Muscle of leg (tissue), 16 donors: ENCODE measurements at places on chromosomes 3 and 15.

DNA sequence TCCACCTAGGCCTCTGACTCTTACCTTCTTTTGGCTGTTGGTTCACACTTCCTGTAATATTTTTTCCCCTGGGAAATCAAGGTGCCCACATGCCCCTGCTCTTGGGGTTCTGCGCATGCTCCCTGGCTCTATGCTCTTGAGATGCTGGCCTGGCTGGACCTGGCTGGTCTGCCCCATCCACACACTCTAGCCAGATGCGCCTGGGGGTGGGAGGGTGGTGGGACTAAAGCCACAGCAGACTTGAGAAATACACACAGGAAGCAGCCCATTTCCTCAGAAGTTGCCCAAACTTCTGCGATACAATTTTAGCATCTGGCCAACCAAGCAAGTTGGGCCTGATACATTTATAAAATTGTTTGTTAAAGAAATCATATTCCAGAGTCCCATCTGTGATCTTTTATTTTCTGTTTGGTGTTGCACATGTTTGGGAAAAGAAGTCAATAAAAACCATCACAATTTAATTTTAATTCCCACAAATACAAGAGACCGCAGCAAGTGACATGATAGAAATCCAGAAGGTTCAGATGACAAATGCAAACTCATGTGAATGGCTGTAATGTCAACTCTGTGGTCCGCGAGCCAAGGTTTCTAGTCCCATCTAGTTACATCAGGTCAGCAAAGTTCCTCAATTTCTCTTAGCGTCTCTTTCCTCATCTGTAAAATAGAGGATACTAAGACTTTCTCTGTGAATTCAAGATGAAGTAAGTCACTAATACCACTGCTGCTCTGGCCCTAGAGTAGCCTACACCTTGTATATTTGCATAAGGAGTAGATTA is 55.9 kb upstream of the MEF2A start:
- no peaks in the 10 kb centered on the region for H3K36me3 ChIP-seq
- H3K4me1 ChIP-seq = peaks cover 40% of the 10 kb centered on the region
- H3K27me3 ChIP-seq = no peaks in the 10 kb centered on the region
- H3K27ac ChIP-seq = no peak overlapping the region
- no peak overlapping the region for H3K4me3 ChIP-seq

- H3K36me3 ChIP-seq = peaks cover 11% of the 10 kb centered on the region
- no peak for DNase-seq
- no peaks in the 10 kb centered on the region for H3K4me1 ChIP-seq
- H3K27me3 ChIP-seq = no peaks in the 10 kb centered on the region
- H3K4me3 ChIP-seq = no peak overlapping the region
- no peak overlapping the region for H3K27ac ChIP-seq
These were observed 41.2 kb downstream of the PCCB start for GRCh38 chr3:136291302-136291701.

DNA sequence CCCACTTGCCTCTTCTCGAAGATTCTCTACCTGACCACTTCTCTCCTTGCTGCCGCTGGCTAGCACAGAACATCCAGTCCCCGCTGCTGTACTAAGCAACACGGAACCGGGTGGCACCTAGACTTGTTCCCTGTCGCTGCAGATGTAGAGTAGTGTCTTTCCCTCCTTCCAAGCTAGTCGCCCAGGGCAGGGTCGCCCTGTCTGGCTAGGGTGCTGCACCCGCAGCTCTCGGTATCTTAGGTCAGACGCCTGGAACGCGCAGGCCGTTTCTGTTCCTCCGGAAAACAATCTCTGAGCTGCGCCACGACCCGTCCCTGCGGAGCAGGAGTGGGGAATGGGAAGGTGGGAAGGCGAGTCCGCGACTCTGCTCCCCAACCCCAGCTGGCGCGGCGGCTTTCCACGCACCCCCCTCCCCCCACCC is 758 bp upstream of the SNX33 start:
- peak overlapping the region; percentile 91 for H3K4me3 ChIP-seq
- H3K4me1 ChIP-seq = peaks cover 47% of the 10 kb centered on the region
- H3K27ac ChIP-seq = peak overlapping the region; percentile 97
- H3K27me3 ChIP-seq = no peaks in the 10 kb centered on the region

DNA sequence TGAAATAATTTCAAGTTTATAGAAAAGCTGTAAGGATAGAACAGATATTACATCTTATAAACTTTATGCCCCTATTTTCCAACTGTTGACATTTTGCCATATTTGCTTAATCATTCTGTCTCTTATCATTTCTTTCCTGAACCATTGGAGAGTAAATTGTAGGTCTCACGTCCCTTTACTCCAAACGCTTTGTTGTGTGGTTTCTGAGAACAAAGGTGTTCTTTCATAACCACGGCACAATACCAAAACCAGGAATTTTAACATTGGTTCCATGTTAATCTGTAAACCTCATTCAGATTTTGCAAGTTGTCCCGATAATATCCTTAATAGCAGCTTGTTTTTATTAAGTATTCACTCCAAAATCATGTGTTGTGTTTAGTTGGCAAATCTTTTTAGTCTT is 134.8 kb downstream of the AKAP13 start:
- H3K4me3 ChIP-seq = no peak overlapping the region
- no peaks in the 10 kb centered on the region for H3K36me3 ChIP-seq
- no peak for DNase-seq
- H3K27me3 ChIP-seq = no peaks in the 10 kb centered on the region
- H3K27ac ChIP-seq = no peak overlapping the region

DNA sequence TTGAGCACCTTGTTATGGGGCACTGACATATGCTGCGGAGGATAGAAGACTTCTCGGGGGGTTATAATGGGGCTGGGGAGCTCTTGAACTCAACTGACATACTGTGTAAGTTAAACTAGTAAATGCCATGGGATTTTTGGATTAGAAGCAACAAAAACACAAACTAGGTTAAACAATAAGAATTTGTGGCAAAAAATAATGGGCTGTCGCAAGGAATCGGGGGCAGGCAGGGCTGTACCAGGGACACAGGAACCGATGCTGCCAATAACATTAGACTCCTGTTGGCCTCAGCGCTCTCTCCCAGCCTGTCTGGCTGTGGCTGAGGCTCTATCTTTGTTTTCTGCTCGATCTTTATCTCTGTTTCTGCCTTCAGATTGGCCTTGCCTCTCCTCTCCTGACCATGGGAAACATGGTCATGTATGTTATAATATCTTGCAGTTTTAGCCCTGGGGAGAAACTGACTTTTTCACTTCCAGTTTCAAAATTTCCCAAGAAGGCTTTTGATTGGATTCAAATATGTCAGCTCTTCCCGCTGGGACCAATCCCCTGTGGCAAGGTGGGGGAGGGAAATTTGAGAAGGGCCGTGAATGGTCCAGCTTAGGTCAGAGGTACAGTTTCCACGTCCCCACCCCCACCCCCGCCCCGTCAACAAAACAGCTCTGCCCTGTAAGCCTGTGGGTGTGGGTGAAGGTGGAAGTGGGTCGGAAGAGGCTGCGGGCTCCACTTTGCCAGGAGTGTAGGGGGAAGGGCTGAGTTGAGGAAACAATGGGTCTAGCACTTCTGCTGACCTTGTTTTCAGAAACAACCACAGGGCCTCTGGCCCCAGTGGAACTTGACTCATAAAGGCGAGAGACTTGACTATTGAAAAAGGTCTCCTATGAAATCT is 161.1 kb upstream of the TBL1XR1 start:
- peak overlapping the region; percentile 93 for H3K27ac ChIP-seq
- H3K4me1 ChIP-seq = peaks cover 54% of the 10 kb centered on the region
- H3K4me3 ChIP-seq = peak overlapping the region; percentile 1
- H3K27me3 ChIP-seq = no peaks in the 10 kb centered on the region
- peak; percentile 86 for DNase-seq
- no peaks in the 10 kb centered on the region for H3K36me3 ChIP-seq

DNA sequence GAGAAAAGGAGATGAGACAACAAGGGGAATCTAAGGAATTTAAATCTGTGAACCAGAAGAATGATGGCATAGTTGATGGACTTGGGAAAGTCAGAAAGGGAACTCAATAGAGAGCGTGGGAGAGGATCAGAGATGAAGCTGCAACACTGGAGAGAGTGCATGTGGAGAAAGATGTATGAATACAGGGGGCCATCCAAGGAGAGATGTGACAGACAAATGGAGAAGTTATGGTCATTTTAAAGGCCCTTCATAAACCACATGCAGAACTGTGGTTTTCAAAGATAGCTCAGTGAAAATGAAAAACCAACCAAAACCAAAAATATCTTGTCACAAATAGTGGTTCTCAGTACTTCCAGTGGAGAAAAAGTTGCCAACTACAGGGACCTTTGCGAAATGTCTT is 265.2 kb downstream of the SUCLG2 start:
- H3K36me3 ChIP-seq = no peaks in the 10 kb centered on the region
- no peak for DNase-seq
- peaks cover 4% of the 10 kb centered on the region for H3K4me1 ChIP-seq
- no peak overlapping the region for H3K4me3 ChIP-seq
- no peaks in the 10 kb centered on the region for H3K27me3 ChIP-seq

DNA sequence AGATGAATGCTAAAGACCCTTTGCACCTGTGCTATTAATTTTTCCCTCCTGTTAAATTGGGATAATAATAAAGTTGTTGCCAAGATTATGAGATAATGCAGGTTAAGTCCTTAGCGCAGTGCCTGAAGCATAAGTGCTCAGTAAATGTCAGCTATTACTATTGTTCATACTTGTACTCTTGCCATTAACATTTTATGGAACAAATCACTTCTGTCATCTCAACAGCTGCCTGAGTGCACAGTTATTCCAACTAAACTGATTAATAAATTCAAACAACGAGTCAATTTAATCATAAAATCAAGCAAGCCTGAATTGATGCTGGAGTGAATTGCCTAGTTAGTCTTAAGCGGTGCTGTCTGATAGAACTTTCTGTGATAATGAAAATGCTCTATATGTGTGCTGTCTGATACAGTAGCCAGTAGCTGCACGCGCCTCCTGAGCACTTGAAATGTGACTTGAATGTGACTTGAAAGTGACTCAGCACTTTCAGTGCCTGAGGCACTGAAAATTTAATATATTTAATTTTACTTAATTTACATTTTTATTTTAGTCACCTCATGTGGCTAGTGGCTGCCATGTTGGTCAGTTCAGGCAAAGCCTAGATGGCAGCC is 198.7 kb upstream of the PFN2 start:
- H3K27ac ChIP-seq = no peak overlapping the region
- H3K36me3 ChIP-seq = no peaks in the 10 kb centered on the region
- peaks cover 11% of the 10 kb centered on the region for H3K4me1 ChIP-seq
- DNase-seq = peak; percentile 22

GRCh38 chr15:75729326-75730069 is 16.9 kb upstream of the CSPG4 start:
- no peak overlapping the region for H3K27ac ChIP-seq
- peaks cover 39% of the 10 kb centered on the region for H3K4me1 ChIP-seq
- peaks cover 4% of the 10 kb centered on the region for H3K27me3 ChIP-seq
- no peak overlapping the region for H3K4me3 ChIP-seq
- peak; percentile 50 for DNase-seq
- H3K36me3 ChIP-seq = no peaks in the 10 kb centered on the region

DNA sequence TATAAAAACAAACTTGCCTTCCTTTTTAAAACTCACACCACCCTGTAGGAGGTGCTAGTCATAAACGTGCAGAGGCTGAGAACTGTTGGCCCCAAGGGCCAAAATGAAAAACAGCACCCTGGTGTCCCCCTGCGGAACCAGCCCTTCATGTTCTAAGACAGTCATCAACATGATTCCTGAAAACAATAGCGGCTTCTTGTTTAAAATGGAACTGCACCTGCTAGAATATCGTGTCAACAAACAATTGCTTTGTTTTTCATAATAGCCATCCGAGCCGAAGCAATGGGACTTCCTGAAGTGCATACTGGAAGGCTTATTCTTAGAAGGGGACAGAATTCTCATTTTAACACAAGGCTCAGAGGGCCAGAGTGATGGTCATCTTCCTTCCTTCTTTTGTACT is 43.7 kb downstream of the MECOM start:
- H3K27me3 ChIP-seq = peaks cover 3% of the 10 kb centered on the region
- DNase-seq = peak; percentile 41
- H3K27ac ChIP-seq = peak overlapping the region; percentile 78
